Right lobe of liver (tissue), 6 donors: ENCODE measurements at places on chromosomes 6 and 20. TPM values are rescaled to one million over a fixed set of nuclear protein-coding genes. Genes with fewer than 3 reads are reported as not detected.

- no peak for DNase-seq
Measured at GRCh38 chr20:58155148-58155925, 73.1 kb downstream of the ANKRD60 start.

GRCh38 chr6:154386848-154387717 is 30.5 kb upstream of the IPCEF1 start:
- DNase-seq, result no peak

- no peak for DNase-seq
Measured at GRCh38 chr6:126537061-126537816, 197.3 kb downstream of the CENPW start.

The PPIL6 gene
- 0.27 TPM for total RNA-seq

DNA sequence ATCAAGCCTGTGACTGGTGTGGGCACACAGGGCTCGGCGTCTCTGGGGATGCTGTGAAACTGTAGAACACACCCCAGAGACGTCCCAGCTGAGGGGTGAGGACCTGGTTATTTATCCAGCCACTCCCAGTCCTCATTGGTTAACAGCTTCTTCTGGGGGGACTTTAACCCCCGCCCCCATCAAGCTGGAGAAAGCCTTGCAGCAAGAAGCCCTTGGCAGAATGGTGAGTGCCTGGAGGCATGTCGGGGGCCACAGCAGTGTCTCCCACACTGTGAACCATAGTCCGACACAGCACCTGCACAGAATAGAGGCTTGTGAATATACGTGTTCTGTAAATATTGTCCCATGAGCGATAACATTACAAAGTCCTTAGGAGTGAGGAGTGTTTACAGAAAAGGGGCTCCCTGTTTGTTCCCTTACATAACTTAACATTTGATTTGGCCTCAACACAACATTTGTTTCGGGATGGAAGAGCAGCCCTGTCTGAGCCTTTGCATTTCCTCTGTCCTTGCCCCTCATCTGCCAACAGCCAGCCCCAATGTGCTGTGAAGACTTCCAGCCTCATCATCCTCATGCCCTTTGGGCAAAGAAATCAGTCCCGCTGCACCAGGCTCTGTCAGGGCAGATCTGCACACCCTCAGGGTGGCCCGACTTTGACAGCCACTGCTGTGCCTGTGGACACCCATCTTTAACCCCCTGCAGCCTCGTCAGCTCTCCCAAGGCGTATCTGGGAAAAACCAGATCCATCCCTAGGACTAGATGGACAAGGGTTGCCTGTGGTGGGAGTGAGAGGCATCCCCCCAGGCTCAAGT is 2.2 kb upstream of the RRBP1 start:
- no peak for DNase-seq

DNA sequence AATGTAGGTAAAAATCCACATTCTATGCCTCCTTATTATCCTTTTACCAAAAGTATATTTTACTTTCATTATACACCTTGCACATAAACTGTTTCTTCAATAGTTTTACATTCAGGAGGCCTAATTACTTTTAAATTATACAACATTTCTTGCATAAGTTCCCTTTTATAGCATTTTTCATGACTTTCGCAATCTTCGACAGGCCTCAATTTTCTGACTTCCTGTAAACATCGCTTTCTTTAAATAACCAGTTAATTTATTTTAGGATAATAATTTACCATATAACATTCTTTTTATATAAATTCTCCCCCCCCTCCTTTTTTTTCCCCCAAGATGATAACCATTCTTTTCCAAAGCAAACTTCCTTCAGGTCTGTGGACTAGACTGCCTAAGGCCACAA is 9.2 kb downstream of the SLC35A1 start:
- no peak for DNase-seq
